ENCODE measurements at places on chromosomes 7 and 10.
A peak's percentile ranks its signal among the peaks of the same experiment; 100 is the strongest.

- DNase-seq = no peak
- H3K27ac ChIP-seq = no peak overlapping the region
- no peak overlapping the region for H3K4me3 ChIP-seq
- H3K4me1 ChIP-seq = no peaks in the 10 kb centered on the region
Observed at GRCh38 chr10:36256948-36257356, 614.9 kb upstream of the FZD8 start.

DNA sequence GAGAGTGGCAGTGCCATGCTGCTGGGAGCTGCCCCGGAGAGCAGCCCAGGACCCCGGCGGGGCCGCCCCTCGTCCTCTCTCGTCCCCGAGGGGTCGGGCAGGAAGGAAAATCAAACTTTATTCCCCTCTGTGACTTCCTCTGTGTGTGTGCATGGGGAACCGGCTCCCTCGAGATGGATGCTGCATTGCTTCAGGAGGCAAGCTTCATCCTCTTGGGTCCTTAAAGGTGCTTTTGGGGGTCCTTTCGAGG, 726 bp downstream of the MCU start:
- H3K27me3 ChIP-seq = no peaks in the 10 kb centered on the region
- no peaks in the 10 kb centered on the region for H3K36me3 ChIP-seq
- H3K27ac ChIP-seq = peak overlapping the region; percentile 96

- no peak for DNase-seq
- H3K36me3 ChIP-seq = no peaks in the 10 kb centered on the region
- H3K27me3 ChIP-seq = no peaks in the 10 kb centered on the region
- H3K4me3 ChIP-seq = peak overlapping the region; percentile 12
- peak overlapping the region; percentile 20 for H3K27ac ChIP-seq
Observed at GRCh38 chr7:39754326-39755120, 131.2 kb downstream of the RALA start.

- H3K4me3 ChIP-seq = no peak overlapping the region
- no peaks in the 10 kb centered on the region for H3K4me1 ChIP-seq
- H3K36me3 ChIP-seq = no peaks in the 10 kb centered on the region
- H3K27ac ChIP-seq = no peak overlapping the region
- no peak for DNase-seq
Observed at GRCh38 chr7:130095812-130096211, 25.5 kb downstream of the KLHDC10 start.

GRCh38 chr10:74677951-74678350, 148.4 kb upstream of the KAT6B start:
- H3K4me3 ChIP-seq = no peak overlapping the region
- no peak overlapping the region for H3K27ac ChIP-seq
- no peaks in the 10 kb centered on the region for H3K4me1 ChIP-seq

DNA sequence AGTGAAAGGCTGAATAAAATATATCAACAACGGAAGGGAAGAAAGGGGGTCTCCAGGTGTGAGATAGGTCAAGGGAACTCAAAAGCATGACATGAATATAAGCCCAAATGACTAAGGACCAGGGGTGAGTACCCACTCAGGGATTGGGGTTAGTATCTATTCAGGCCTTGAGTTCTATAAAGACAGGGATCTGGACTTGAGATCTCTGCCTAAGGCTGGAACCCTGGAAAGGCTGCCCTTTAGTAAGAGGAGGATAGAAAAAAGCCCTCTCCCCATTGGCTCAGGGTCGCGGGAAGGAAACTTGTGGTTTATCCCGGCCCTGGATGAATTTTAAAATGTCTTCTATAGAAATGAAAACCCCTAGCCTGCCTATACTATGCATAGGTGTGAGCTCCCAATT, 2.4 kb upstream of the ITPRIP start:
- H3K27me3 ChIP-seq = no peaks in the 10 kb centered on the region
- H3K27ac ChIP-seq = peak overlapping the region; percentile 94
- no peak for DNase-seq
- no peaks in the 10 kb centered on the region for H3K36me3 ChIP-seq
- H3K4me1 ChIP-seq = peaks cover 38% of the 10 kb centered on the region

GRCh38 chr10:4717670-4718069, 108.3 kb upstream of the AKR1E2 start:
- no peaks in the 10 kb centered on the region for H3K36me3 ChIP-seq
- no peak overlapping the region for H3K4me3 ChIP-seq
- no peaks in the 10 kb centered on the region for H3K27me3 ChIP-seq
- no peak overlapping the region for H3K27ac ChIP-seq
- peaks cover 33% of the 10 kb centered on the region for H3K4me1 ChIP-seq

DNA sequence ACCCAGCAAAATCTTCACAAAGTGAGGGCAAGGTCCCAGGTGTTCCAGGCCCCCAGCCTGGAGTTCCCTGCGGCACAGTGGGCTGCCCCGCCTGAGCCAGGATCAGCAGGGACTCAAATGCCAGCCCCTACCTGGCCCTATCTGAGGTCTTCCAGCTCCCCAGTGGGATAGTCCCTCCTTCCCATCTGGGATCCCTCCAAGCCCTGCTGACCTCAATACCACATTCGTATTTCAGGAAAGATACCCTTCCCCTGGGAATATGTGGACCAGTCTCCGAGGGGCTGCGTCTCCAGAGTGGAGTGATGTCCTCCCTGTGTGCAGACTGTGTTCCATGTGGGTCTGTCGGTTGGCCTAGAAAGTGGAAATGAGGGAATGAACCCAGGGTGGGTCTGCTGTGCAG, 40.9 kb downstream of the ELFN1 start:
- no peak for DNase-seq
- H3K27me3 ChIP-seq = peaks cover 22% of the 10 kb centered on the region
- no peaks in the 10 kb centered on the region for H3K4me1 ChIP-seq
- no peak overlapping the region for H3K4me3 ChIP-seq

- H3K27ac ChIP-seq = no peak overlapping the region
- H3K36me3 ChIP-seq = no peaks in the 10 kb centered on the region
- H3K4me3 ChIP-seq = no peak overlapping the region
- no peak for DNase-seq
Observed at GRCh38 chr7:8491106-8491505, 57.7 kb downstream of the NXPH1 start.

DNA sequence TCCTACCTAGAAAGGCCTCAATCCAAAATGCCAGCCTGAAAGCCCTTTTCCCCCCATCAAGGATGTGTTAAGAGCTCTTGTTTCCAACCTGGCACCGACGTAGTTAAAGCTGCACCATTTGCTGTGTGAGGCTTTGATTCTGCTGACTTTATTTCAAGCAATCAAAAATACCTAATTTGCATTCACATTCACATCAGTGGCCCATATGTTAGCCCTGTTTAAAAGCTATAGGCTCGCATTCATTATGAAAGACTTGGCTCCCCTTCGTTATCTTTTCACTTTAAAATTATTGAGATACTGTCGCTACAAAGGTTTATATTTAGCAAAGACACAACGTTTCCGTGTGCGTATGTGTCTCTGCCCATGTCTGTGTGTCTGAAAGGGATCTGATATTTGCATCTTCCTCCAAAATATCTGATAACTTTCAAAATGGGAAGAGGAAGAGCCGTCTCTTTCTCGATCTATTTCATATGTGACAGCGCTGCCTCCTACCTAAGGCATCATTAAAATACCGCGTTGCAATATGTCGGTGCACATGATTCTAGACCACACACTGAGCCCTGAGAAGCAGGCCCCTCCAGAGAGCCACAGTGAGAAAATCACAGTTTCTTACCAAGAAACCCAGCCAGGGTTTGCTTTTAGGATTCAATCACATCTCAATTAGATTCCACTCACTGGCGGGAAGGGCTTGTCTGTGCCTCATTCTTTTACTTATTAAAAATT, 57.1 kb upstream of the ITPRID1 start:
- no peak for DNase-seq
- no peak overlapping the region for H3K27ac ChIP-seq
- no peaks in the 10 kb centered on the region for H3K4me1 ChIP-seq
- H3K27me3 ChIP-seq = no peaks in the 10 kb centered on the region
- H3K36me3 ChIP-seq = no peaks in the 10 kb centered on the region
- H3K4me3 ChIP-seq = no peak overlapping the region

DNA sequence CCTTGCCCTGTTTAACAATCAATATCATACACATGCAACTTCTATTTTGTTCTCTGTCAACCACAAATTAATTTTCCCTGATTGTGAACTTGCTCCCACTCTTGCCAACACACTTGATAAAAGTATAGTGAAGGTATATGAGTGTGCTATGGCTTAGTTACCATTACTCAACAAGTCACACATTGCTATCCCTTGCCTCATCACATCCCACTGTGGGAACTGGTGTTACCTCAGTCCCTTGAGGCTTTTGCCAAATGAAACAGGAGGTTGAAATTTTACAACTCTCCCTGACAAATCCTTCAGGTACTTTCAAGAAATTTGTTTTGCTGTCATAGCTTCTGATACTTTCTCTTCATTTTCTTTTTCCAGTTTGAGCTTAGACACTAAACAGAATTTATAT, 472.5 kb upstream of the SEMA3D start:
- no peaks in the 10 kb centered on the region for H3K36me3 ChIP-seq
- no peak overlapping the region for H3K4me3 ChIP-seq
- no peaks in the 10 kb centered on the region for H3K4me1 ChIP-seq
- H3K27me3 ChIP-seq = no peaks in the 10 kb centered on the region

- no peak overlapping the region for H3K27ac ChIP-seq
- no peaks in the 10 kb centered on the region for H3K4me1 ChIP-seq
- DNase-seq = no peak
Observed at GRCh38 chr10:34650156-34650555, 164.9 kb downstream of the PARD3 start.

- H3K27ac ChIP-seq = no peak overlapping the region
- no peak overlapping the region for H3K4me3 ChIP-seq
- peaks cover 3% of the 10 kb centered on the region for H3K4me1 ChIP-seq
- H3K27me3 ChIP-seq = no peaks in the 10 kb centered on the region
- DNase-seq = no peak
Observed at GRCh38 chr7:2108501-2109250, 124.1 kb downstream of the MAD1L1 start.

- H3K36me3 ChIP-seq = no peaks in the 10 kb centered on the region
- no peak overlapping the region for H3K27ac ChIP-seq
- no peaks in the 10 kb centered on the region for H3K4me1 ChIP-seq
- H3K4me3 ChIP-seq = no peak overlapping the region
- DNase-seq = no peak
- H3K27me3 ChIP-seq = no peaks in the 10 kb centered on the region
Observed at GRCh38 chr10:131750171-131750895, 150.5 kb upstream of the PPP2R2D start.

DNA sequence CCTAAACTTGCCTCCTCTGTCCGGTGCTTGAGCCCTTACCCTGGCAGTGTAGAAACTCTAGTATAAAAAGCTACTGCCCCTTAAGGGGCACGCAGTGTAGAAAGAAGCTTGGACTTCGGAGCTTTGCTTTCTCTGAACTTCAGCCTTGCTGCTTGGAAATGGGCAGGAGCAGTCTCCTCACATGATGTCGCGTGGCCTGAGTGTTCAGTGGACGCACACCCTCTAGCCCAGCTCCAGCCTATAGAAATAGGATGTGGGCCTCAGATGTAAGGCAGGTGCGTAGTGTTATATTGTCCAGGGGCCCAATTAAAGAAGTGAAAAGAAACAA, 98.2 kb upstream of the PCBD1 start:
- H3K4me3 ChIP-seq = no peak overlapping the region
- DNase-seq = no peak
- peaks cover 15% of the 10 kb centered on the region for H3K4me1 ChIP-seq
- no peaks in the 10 kb centered on the region for H3K27me3 ChIP-seq

- no peak overlapping the region for H3K4me3 ChIP-seq
- no peaks in the 10 kb centered on the region for H3K27me3 ChIP-seq
- H3K27ac ChIP-seq = no peak overlapping the region
Observed at GRCh38 chr7:16880554-16880953, 1.2 kb downstream of the AGR3 start.

- H3K27ac ChIP-seq = no peak overlapping the region
- peaks cover 6% of the 10 kb centered on the region for H3K4me1 ChIP-seq
- no peak overlapping the region for H3K4me3 ChIP-seq
- DNase-seq = no peak
Observed at GRCh38 chr10:13668126-13668525, 81.4 kb downstream of the PRPF18 start.

GRCh38 chr10:92890471-92890870, 42.2 kb downstream of the EXOC6 start:
- no peak for DNase-seq
- H3K4me3 ChIP-seq = no peak overlapping the region
- peaks cover 5% of the 10 kb centered on the region for H3K4me1 ChIP-seq
- no peak overlapping the region for H3K27ac ChIP-seq
- no peaks in the 10 kb centered on the region for H3K27me3 ChIP-seq
- H3K36me3 ChIP-seq = no peaks in the 10 kb centered on the region

GRCh38 chr10:14293526-14293925, 37.2 kb downstream of the FRMD4A start:
- H3K4me1 ChIP-seq = no peaks in the 10 kb centered on the region
- no peak for DNase-seq
- H3K27me3 ChIP-seq = no peaks in the 10 kb centered on the region
- H3K27ac ChIP-seq = no peak overlapping the region
- H3K4me3 ChIP-seq = no peak overlapping the region
- no peaks in the 10 kb centered on the region for H3K36me3 ChIP-seq

DNA sequence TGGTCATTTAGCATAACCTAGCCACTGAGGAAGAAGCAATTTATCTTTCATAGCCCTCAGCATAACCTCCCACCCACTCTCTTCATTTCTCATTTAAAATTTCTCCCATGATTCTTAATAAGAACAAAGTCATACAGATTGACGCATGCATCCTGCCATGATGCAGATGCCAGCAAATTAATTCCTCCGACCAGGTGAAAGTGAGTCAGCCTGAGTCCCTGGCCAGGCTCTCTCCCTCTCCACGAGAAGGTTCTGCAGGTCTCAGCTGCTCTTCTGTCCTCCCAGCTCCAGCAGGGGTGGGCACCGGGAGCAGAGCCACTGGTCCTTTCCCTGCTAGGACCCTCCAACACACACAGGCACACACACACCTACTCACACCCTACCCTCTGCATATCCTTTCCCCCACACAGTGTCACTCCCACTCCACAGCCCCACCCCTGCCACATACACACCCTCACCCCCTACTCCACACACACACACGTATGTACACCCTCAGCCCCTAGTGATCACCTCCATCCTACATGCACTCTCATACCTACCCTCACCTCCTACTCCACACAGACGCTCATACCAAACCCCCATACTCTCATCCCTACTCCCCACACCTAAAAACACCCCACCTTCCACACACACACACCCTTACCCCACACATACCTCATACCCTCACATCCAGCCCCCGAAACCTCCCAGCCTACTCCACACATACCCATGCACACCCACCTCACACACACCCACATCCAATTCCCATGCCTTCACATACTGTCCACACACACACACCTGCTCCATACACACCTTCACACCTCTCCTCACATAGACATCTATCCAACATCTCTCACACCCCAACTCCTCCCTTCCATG, 78.0 kb downstream of the FAM13C start:
- peaks cover 9% of the 10 kb centered on the region for H3K4me1 ChIP-seq
- no peaks in the 10 kb centered on the region for H3K27me3 ChIP-seq
- H3K4me3 ChIP-seq = no peak overlapping the region
- H3K27ac ChIP-seq = no peak overlapping the region
- DNase-seq = no peak
